ENCODE measurements at places on chromosomes 1 and 21.

- no peak for DNase-seq
Measured at GRCh38 chr1:62265956-62266935, 53.0 kb downstream of the KANK4 start.

DNA sequence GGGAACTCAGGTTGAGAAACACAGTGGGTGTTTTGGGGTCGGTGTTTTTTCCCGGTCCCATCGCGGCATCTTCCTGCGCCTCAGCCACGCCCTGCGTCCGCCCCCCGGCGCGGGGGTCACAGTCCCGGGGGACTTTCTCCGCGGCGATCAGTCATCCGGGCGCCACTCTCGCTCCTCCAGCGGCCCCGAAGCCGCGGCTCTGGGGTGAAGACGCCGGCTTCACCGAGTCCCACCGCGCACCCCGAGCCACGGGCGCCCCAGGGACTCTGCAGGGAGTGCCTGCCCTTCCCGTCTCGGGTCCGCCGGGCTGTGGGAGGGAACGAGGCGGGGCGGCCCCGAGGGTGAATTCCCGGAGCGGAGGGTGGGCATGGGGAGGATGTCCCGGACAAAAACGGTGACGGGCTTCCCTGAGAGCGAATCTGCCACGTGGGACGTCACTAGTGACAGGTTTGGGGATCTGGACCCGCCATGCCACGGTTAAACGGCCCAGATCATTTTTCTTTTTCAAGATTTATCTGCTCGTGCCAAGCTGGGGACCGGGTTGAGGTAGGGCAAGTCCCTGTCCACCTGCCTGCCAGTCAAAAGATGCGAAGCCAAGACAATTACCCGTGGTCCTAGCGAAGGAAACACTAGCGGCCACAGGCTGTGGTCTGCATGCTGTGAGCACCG is 717 bp upstream of the BATF3 start:
- no peak for DNase-seq

GRCh38 chr1:42966688-42967612 is 8.3 kb upstream of the SLC2A1 start:
- DNase-seq: no peak

DNA sequence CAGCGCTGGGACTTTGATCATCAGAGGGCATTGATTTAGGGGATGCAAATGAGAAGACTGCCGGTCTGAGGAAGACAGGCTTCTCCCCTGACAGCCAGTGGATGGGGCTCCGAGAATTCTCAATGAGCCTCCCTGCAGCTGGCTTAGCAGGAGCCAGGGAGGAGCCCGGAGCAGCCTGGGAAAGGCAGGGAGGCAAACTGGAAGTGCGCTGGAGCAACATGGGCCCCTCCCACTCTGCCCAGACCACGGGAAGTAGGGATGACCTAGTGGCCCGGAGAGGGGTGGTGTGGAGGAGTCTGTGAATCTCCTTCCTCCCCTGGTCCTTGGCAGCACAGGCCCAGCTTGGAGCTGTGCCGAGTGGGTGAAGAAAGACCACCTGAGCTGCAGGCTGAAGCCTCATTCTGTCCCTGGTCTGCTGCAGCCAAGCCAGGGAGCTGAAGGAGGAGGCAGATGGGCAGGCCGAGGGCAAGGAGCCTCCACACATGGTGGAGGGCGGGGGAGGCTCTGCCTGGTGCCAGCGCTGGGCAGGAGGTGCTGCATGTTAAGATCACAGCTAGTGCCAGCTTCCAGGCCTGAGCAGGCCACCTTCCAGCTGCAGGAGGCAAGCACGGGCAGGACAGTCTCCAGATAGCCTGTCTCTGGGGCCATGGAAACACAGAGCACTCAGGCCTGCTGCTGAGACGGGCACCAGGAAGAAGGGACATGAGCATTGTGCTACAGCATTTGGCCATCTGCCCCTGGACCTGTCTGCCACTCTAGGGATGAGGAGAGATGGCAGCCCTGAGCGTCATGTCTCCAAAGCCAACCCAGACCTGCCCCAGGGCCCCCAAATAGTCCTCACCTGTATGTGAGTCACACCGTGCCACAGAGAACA is 12.2 kb upstream of the CLSTN1 start:
- DNase-seq: no peak

- DNase-seq: no peak
Measured at GRCh38 chr1:235297579-235297978, 30.4 kb downstream of the ARID4B start.

GRCh38 chr21:33541105-33541711 is 709 bp downstream of the GART start:
- no peak for DNase-seq

DNA sequence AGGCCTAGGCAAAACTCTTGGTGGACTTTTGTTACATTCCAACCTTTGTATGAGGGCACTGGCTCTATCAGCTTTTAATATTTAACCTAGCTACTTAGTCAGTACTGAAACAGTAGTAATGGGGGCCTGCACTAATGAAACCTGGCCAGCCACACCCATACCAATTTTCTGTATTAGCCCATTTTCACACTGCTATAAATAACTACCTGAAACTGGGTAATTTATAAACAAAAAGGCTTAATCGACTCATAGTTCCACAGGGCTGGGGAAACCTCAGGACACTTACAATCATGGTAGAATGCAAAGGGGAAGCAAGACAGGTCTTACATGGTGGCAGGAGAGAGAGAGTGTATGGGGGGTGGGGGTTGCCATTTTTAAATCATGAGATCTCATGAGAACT is 245.7 kb upstream of the RGS18 start:
- DNase-seq: no peak

Data from stimulated activated CD8-positive, alpha-beta memory T cell treated with anti-CD3 and anti-CD28 coated beads, Interleukin-12 subunit alpha, Interleukin-12 subunit beta, amount 100 ng/mL, for 1 hour (primary cell).